ENCODE measurements at places on chromosomes 6 and 20.
A peak's percentile ranks its signal among the peaks of the same experiment; 100 is the strongest.

DNA sequence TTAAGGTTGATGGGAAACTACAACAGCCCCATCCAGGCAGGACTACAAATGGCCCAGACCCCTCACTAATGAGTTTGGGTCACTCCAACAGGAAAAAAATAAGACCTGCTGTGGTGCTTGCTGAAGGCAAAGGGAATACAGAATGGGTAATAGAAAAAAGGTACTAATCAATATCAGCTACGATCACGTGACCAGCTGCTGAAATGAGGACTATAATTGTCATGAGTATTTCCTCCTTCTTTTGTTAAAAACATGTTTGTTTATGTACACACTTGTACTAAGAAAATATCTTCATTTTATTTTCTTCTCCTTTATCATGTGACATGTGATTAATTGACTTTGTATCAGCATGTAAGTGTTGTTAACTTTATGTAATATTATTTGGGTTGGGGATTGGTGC is 199.9 kb downstream of the GJA1 start:
- no peak for DNase-seq

DNA sequence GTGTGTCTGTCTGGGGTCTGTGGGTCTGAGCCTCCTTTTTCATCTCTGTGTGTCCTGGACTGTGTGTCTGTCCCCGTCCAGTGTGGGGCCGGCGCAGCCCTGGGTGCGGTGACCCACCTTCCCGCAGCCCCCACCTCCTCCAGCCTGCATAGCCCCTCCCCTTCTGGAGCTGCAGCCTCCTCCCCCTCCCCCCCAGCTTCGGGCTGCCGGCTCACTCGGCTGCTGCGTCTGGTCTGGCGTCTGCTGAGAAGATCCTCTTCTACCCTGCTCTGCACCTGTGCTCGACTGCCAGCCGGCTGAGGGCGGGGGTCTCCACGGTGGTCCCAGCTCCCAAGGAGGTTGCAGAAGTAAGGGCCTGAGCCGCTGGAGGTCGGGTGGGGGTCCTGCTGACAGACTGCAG is 7.6 kb upstream of the LKAAEAR1 start:
- DNase-seq: no peak

DNA sequence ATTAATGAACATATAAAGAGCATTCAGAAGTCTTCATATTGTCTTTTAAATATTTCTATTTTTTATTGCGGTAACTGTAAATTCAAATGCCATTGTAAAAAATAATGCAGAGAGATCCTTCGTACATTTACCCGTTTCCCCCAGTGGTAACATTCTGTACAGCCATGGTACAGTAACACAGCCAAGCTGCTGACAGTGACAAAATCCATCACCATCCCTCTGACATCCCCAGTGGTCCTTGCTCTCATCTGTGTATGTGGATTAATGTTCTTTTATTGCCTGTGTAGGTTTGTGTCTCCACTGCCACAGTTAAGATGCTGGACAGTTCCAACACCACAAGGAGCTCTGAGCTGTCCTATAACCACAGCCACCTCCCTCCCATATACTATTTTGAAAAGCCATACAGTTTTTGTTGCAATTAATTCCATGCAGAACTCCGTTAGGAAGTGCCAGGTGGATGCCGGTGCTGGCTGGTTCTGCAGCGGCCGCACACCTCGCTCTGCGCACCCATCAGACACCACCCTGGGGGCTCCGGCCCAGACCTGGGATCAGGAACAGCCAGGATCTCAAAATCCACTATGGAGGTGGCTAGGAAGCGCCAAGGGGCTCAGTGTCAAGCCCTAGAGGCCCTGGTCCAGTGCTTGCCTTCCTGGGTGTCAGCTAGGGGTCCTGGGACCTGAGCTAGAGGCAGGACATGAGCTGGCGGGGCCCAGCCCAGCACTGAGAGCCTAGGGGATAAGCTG is 93.1 kb upstream of the PMEPA1 start:
- no peak for DNase-seq

- no peak for DNase-seq
Observed at GRCh38 chr6:16621002-16621401, 140.3 kb downstream of the ATXN1 start.

- no peak for DNase-seq
Observed at GRCh38 chr20:1832634-1833033, 62.6 kb upstream of the SIRPA start.

DNA sequence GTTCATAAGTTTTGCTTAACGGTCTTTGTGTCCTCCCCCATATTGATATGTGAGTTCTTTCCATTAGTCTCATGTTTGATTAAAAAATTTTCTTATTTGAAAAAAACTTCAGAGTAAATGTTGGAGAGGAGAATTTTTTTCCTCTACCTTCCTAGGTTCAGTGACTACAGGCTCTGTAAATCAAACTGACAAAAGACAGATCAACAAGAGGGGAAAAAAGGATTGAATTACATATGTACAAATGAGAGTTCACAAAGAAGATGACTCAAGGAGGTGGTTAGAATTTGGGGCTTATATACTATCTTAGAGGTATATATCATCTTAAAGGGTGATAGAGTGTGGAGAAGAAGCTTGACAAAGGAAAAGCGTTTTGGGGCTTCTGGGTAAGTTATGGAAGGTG is 5.6 kb downstream of the TMC2 start:
- DNase-seq: no peak

DNA sequence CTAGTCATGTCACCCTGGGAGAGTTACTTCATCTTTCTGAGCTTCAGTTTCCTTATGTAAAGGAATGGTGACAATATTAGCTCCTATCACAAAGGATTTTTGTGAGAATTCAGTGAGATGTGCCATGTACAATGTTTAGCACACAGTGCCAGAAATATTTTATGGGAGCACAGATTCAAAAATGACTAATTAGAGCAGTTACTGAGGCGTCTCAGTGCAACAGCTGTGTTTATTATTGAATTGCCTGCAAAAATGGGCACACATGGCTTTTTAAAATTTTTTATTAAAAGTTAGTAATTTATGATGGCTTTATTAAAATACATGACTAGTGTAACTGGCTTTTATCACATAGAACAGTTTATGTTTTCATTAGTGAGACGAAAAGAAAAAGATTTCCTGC is 134.3 kb upstream of the AHI1 start:
- DNase-seq: peak; percentile 59
